ENCODE measurements at places on chromosomes 7 and 10. TPM values are rescaled to one million over a fixed set of nuclear protein-coding genes. Genes with fewer than 3 reads are reported as not detected.

GRCh38 chr7:88040694-88041093, 106.6 kb downstream of the ADAM22 start:
- peak; percentile 71 for DNase-seq

GRCh38 chr7:77420986-77421672, 5.0 kb upstream of the GSAP start:
- DNase-seq, result no peak

GRCh38 chr7:3304131-3304530, 3.1 kb downstream of the SDK1 start:
- DNase-seq, result no peak

Gene COBL
- 0.81 TPM for total RNA-seq

Gene FAM131B
- 3.1 TPM for total RNA-seq

Gene CNPY4
- total RNA-seq, result 31.9 TPM

Measured in H4 (cell line).